Muscle of arm (tissue), 14 donors: ENCODE measurements at places on chromosomes 4 and X. TPM values are rescaled to one million over a fixed set of nuclear protein-coding genes. Genes with fewer than 3 reads are reported as not detected.

HSFX3 gene
- 0.92 TPM for polyA plus RNA-seq

MGAT4D gene
- not detected for polyA plus RNA-seq

TIMP1 gene
- 104 TPM for polyA plus RNA-seq

ZNF674 gene
- polyA plus RNA-seq, result not detected

PABPC4L gene
- 7.5 TPM for polyA plus RNA-seq

NMU gene
- polyA plus RNA-seq, result 1.5 TPM

CLGN gene
- polyA plus RNA-seq, result 2.0 TPM

NWD2 gene
- polyA plus RNA-seq, result 0.13 TPM

SSX4 gene
- not detected for polyA plus RNA-seq

PASD1 gene
- polyA plus RNA-seq, result not detected

PCDH19 gene
- polyA plus RNA-seq, result 4.5 TPM

VSIG4 gene
- polyA plus RNA-seq, result 12.8 TPM

AFM gene
- not detected for polyA plus RNA-seq

TKTL2 gene
- not detected for polyA plus RNA-seq

DCAF12L2 gene
- polyA plus RNA-seq, result 9.5 TPM
